T-helper 9 cell (primary cell): ENCODE measurements at places on chromosomes 13 and 19.
A peak's percentile ranks its signal among the peaks of the same experiment; 100 is the strongest.

DNA sequence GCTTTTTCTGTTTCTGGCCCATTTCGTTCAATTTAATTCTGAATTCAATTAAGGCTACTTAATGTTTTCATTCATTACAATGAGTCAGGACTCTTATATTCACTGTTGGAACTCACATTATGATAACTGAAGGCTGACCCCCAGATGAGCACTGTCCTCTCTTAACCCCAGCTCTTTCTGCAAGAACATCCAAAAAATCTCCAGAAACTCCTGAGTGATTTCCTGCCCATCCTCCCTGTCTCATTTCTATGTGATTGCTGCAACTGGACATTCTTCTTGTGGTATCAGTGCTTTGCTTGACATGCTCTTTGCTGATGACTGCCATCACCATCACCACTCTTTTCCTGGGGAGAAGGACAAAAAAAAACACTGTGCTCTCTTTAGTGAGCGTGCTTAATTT, 240.3 kb downstream of the SPRY2 start:
- no peak for DNase-seq

DNA sequence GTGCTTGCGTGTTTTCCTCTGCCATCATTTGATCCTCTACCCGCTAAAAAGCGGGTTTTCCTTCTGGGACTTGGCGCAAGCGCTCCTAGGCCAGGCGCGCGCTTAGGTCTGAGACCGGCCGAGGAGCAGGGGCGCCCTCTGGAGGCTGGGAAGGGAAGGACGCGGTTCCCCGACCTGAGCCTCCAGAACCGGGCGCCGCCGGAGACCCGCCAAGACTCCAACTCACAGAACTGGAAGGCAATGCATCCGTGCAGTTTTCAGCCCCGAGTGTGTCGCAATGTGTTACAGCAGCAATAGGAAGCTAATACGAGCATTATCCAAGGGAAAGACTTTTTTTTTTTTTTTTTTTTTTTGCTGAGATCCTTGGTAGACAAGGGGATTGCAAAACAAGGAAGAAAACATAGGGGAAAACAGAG, 190.9 kb downstream of the COL4A1 start:
- peak; percentile 44 for DNase-seq

DNA sequence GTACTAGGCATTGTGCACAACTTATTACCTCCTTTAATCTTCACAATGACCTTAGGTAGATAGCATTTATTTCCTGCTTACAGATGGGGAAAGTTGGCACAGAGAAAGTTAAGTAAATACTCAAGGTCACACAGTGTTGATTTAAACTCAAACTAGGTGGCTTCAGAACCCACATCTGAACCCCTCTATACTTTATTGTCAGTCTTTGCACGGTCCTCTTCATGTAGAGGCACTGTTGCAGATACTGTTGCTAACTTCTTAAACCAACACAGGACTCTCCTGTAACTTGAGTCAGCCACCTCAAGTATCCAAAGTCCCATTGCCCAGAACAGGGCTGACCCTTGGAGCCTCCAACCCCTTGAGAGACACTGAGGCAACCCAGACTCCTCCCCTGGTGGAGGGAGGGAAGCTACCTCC, 48.8 kb downstream of the FRY start:
- DNase-seq, result no peak

- DNase-seq, result no peak
These were observed 45.8 kb downstream of the RFX2 start for GRCh38 chr19:6064336-6065073.

- DNase-seq, result no peak
These were observed 26.1 kb upstream of the EEF1AKMT1 start for GRCh38 chr13:20799726-20800416.

DNA sequence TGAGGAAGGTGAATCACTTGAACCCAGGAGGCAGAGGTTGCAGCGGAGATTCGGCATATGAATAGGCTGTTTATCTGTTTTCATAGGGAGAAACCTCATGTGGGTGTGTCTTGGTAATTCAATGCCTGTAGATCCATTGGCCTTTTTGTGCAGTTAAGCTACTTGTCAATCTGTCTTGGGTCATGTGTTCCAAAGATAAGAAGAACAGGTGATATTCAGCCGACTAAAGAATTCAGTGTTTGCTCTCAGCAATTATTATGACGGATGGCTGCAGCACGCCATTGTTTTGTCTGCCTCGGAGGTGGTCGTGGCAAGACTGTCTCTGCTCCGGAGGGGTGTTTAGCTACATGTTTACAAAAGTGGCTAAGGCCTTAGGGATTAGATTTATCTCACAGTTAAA, 573.0 kb upstream of the PCDH9 start:
- DNase-seq, result no peak

DNA sequence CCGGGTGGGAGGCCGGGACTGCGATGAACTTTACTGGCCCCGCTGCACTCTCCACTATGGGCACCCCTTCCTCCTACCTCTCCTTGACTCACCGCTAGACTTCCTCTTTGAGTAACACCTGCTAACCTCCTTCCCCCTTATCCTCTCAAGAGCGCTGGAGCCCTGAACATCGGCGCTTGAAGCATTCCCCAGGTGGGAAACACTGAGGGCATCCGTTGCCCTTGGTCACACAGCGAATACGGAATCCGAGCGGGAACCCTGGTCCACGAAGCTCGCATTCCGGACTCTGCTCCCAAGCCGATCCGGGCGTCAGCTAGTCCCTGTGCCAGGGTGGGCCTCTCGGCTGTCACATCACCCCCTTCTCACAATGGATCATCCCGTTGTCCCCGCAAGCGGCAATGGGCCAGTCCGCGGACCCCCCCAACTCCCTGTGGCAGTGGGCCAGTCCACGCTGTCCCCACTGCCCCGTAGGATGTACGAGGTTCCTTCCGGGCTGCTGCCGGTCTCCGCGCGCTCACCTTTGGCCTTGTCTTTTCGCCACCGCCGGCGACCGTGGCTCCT, 4.2 kb downstream of the LIPE start:
- peak; percentile 53 for DNase-seq

DNA sequence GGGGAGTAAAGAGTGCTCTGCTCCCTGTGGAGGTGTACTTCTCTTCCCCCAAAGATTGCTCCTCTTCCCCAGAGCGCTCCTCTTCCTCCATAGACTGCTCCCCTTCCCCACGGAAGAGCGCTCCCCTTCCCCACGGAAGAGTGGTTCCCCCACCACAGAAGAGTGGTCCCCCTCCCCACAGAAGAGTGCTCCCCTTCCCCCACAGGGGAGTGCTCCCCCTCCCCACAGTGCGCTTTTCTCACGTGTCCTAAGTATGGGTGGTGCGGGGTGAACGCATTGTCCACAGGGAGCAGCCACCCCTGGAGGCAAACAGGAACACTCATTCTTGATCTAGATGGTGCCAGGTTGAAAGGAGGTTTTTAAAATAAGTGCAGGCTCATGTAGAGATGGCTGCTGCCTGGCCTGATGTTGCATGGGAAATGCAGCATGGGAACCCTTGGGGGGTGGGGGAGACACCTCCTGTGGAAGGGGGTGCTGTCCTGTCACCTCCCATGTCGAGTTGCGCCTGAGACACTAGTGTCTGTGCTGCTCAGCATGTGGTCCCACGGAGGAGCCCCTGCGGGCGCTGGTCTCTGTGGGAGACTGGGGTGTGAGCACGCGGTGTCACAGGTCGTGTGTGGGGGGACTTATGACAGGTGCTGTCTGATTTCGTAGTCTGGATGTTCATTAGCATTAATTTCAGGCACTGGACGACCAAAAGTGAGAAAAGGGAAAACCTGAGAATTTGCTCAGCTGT, 52.2 kb downstream of the ATP11A start:
- no peak for DNase-seq

- no peak for DNase-seq
These were observed 1.5 kb downstream of the PLEKHF1 start for GRCh38 chr19:29666578-29667386.

DNA sequence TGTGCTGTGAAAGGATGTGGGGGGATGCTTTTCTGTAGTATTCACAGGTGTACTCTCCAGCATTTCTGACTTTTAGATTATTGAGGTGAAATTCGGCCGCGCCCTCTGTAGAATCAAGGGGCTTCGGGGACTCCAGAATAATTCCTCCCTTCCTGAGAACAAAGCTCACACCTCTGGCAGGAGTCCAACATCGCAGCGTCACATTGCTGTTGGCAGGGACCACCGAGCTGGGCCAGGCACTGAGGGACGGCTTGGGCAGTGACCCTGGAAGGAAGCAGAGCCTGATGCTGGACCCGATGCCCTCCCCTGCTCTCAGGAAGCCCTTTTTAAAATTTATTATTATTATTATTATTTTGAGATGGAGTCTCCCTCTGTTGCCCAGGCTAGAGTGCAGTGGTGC, 6.3 kb downstream of the TARM1 start:
- no peak for DNase-seq

- DNase-seq, result no peak
These were observed 268.6 kb downstream of the NDFIP2 start for GRCh38 chr13:79749566-79749965.

GRCh38 chr13:110272227-110272626, 34.7 kb downstream of the COL4A1 start:
- DNase-seq, result no peak

- no peak for DNase-seq
These were observed 26.7 kb downstream of the MAB21L1 start for GRCh38 chr13:35449821-35450220.

DNA sequence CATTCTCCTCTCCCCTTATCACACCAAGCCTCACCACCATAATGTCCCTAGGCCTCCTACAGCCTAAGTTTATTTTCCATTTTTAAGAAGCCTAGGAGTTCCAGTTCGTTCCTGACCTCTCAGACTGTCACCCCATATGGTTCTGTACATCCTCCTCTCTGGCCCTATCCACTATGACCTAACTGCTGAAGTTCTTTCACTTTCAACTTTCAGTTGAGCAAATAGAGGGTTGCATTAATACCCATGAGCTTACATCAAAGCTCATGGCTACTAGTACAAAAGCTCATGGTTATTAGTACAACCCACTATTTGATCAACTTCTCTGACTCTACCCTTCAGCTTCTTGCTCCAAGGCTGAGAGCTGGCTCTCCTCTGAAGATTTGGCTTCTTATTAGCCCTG, 72.9 kb downstream of the FGF14 start:
- DNase-seq, result no peak

DNA sequence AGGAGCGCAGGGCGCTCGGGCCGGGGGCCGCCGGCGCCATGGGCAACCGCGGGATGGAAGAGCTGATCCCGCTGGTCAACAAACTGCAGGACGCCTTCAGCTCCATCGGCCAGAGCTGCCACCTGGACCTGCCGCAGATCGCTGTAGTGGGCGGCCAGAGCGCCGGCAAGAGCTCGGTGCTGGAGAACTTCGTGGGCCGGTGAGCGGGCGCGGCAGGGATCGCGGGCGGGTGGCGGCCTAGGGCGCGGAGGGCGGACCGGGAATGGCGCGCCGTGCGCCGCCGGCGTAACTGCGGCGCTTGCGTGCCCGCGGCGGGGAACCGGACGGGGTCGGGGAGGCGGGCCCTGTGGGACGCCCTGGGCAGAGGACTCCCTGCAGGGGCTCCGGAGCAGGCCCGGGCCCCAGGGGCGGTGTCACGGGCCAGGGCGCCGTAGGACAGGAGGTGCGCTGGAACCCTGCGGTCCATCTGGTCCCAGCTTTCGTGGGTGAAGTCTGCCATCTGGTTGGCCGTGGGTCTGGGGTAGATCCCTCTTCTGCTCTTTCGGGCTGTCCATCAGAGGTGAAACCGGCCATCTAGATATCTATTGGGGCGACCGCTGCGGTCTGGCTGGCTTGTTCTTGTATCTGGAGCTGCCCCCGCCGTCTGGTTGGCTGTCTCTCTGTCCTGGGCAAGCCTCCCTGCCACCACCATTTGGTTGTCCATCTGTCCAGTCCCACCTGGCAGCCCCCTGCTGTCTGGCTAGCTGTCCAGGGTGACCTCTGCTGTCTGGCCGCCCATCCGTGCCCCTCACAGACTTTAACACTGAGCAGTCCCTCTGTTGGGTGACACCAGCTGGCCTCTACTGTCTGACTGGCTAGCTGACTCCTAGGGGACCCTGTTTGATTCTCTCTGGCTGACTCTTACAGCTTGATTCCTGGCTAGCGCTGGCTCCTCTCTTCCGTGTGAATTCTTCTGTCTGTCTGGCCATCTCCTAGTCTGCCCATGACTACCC, 622 bp downstream of the DNM2 start:
- peak; percentile 40 for DNase-seq

DNA sequence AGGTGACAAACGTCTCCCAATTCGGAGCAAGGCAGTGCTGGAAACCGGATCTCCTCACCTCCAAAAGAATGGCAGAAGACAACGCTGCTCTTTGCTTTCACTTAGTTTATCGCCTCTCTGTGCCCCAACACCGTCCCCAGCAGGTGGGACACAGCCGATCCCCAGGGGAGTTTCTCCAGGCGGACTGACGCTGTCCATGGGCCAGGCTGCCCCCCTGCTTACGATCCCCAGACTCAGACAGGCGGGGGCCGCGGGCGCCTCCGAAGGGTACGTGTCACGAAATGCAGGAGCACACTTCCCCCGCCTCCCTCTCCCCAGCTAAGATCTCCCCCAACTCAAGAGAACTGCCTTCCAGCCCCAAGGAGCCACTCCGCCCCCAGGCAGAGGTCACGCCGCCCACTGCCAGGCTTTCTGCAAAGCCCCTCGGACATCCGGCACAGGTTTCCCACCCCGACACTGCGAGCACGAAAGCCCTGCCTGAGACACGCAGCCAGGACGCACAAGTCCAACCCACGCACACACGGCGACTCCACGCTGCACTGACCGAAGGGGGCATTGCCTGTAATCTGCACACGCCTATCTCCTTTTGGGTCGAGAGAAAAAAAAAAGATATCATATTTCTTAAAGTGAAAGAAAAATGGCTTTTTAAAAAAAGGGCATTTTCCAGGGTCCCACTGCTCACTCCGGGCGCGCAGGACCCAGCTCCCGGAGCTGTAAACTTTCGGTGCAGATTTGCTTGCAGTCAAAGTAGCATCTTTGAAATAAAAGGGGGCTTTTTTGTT, 2.0 kb downstream of the SPRY2 start:
- no peak for DNase-seq

DNA sequence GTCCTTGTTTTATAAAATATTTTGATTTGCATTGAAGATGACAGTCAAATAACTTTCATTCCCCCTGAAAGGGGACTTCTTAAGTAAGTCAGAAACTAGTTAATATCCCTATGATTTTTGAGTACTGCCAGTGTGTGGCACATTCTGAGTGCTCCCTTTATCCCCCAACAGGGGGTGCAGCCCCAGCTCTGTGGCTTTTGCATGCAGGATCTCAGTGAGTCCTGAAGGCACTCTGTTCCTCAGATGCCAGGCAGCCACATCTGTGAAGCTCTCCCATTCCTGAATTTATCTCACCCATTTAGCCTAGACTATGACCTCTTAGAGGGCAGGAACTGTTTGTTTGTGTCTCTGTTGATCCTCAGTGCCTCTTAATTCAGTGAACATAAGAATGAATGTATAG, 123.1 kb downstream of the CDK8 start:
- no peak for DNase-seq

DNA sequence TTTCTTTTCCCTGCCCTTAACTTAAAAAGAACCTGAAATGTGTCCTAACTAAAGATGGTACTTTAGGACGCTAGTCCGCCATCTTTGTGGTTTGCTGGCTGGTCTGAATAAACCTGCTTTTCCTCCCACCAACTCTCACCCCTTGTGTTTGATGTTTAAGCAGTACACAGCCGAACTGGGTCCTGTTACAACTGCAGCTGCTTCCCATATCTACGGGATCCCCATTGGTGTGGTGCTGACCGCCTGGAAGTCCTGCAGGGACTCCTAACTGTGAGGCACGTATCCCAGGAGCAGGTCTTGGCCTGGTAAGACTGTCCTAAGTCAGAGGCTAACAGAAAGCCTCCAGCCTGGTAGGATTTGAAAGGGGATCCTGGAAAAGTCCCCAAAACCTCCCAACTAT, 40.9 kb upstream of the VSTM2B start:
- DNase-seq, result no peak

- no peak for DNase-seq
These were observed 73.1 kb upstream of the OLFM4 start for GRCh38 chr13:52955472-52955874.
